Breast epithelium (tissue), 4 donors: ENCODE measurements at places on chromosomes 12 and 14.

DNA sequence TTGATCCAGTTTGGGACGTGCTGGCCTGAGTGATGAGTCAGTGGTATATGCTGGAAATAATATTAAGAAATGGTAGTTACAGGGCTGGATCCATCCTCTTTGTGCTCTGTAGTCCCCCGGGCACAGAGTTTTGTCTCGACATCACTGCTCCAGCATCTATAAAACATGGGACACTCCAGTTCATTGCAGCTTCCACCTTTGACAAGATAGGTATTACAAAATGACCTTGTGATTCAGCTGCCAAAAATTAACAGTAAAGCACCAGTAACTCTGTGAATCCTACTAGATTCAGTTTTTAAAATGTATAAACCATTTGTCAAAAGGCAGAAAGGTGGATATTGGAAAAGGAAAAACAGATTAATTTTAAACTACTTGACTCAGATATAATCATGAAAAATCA is 14.6 kb upstream of the GNG2 start:
- no peak for DNase-seq

DNA sequence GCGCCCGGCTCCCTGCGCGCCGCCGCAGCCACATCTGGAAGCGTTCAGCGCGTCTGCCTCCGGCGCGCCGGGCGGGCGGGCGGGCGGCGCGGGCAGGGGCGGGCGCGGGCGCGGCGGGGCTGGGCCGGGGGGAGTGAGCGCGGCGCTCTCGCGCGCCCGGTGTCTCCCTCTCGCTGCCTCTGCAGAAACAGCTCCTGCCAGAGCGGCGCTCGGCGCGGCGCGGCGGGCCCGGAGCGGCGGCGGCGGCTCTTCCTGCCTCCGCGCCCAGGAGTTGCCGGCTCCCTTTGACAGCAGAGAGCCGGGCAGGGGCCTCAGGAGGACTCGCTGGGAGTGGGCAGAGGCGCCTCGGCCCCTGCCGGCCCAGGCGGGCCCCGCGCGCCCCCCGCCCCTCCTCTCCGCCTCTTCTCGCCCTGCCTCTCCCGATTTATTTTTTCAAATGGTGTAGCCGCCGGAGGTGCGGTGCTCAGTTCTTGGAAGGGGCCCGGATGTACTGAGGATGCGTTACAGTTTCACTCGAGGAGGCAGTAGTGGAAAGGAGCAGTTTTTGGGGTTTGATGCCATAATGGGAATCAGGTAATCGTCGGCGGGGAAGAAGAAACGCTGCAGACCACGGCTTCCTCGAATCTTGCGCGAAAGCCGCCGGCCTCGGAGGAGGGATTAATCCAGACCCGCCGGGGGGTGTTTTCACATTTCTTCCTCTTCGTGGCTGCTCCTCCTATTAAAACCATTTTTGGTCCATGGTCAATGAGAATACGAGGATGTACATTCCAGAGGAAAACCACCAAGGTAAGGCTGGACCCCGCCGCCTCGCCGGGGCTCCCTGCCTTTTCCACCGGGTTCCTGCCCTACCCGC is at the start of gene CACNA1C:
Gene CACNA1C, plus strand, starts transcription at position 162 of the 853 bp plus-strand sequence. Its CDS starts 576 bp downstream, at position 738.
- DNase-seq, result no peak

DNA sequence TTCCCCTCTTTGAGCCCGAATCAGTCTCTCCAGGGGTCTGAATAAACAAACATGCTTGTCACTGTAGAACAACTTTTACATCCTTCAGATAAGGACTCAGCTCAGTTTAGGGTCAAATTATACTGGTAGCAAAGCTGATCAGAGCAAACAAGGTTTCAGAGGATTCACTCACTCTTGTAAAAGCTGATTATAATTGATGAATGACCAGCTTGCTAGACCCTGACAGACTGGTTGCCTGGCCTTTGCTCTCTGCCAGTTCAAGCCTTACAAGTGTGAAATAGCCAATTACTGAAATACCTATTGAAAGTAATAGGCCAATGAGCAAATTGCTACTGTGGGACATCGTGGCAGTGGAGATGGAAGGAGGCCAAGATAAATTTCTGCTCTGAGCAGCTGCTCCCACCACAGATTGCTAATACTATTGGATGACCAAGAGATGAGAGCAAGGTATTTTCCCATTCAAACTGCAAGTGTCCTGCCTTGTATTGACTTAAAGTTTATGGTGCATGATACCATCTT is 177.6 kb downstream of the PDZRN4 start:
- DNase-seq, result no peak

DNA sequence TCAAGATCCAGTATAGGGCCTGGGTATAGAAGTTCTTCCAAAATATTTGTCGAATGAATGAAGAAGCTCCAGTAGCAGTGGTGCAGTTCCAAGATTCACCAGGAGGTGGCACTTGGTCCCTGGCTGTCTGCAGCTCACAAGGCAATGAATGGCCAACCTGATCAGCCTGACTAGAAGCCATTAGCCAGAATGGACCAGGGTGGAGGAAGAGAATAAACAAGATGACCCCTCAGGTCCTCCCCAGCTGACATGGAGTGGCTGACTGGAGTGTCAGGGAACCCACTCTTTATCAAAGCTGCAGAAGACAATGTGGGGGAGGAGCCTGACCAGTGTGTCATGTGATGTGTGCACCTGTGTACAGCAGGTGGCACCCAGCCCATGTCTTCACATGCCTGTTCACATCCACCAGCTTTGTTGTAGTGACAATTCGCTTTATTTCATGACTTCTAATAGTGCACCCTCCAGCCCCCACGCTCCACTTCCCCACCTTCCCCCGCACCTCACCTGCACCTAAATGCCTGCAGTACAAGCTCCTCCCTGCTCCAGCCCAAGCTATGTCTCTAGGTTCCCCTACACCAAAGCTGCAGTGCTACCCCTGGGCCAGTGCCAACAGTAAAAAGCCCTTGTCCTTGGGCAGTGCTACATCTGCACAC is 3.0 kb downstream of the LTBP2 start:
- DNase-seq, result peak; percentile 89

- no peak for DNase-seq
Observed at GRCh38 chr12:99493197-99493596, 154.4 kb upstream of the GARIN6 start.

DNA sequence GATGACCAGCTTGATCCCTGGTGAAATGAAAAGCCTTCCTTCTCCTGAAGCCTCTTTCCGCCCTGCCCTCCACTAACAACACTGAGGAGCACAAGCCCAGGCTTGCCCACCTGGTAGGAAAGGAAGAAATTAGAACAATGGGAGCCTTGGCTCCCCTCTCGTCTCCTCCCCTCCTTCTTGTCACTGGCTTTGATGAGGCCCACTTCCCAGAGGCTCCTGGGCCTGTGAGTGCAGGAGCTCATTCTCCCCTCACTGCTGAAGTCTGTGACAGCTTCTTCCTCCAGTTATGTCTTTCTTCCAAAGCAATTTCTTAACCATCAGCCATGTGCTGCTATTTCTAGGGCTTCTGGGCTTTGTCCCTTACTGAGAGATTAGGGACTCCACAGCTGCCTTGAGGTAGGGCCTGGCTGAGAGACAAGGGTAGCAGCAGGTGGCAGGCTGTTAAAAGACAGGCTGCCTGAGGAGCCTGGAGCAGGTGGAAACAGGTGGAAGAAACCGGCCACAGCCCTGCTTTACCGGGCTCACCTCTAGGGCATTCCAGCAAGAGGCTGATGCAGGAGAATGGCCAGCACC is 53.6 kb upstream of the SRSF5 start:
- no peak for DNase-seq

DNA sequence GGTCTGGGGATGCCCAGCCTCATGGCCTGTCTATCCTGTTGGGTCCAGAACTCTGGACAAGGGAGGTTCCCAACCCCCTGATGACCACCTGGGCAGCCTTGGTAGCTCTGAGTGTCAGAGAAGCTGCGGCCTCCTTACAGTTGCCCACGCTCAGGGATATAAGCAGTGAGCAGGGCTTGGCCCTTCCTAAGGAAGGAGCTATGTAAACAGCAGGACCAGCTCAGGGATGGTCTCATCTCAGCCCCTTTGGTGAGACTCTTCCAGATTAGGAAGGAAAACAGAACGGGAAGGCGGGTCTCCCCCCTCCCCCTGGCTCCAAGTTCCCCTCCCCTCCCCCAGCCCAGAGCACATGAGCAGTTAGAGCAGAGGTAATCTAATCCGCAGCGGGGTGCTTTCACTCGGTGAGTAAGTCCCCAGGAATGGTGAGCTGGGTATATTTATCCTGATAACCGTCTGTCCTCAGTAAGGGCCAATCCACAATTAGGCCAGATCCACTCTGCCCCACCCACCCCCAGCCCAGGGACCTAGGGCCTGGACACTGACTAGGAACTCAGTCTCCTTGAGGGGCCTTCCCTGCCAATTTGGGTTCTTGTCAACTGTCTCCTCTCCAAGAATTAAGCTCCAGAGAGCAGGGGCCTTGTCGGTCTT is 29.5 kb upstream of the RPLP0 start:
- DNase-seq, result no peak

- DNase-seq, result peak; percentile 72
Observed at GRCh38 chr14:59333668-59334067, 131.5 kb downstream of the GPR135 start.

- DNase-seq, result no peak
Observed at GRCh38 chr12:79929065-79929464, 5.8 kb downstream of the PPP1R12A start.

GRCh38 chr12:78470354-78471195 is 394.0 kb upstream of the SYT1 start:
- DNase-seq, result no peak

- DNase-seq, result no peak
Observed at GRCh38 chr12:6575648-6576047, 7.6 kb upstream of the NOP2 start.

GRCh38 chr14:90626550-90626949 is 189.7 kb downstream of the TTC7B start:
- DNase-seq, result no peak

DNA sequence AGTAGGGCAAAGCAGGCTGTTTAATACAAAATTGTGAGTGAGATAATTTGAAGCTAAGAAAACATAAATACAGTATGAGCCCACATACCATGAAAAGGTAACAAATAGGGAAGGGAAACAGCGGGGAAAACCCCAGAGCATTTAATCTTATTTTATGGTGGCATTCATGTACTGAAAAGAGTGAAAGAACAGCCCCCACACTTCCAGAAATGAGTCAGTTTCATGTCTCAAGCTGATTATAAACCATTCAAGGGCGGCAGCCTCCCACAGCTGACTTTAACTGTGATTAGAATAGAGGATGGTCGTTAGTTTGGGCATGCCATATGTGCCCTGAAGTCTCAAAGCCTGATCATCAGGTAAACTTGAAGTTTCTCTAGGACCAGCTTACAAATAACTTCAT is 64.5 kb downstream of the FOXG1 start:
- no peak for DNase-seq

DNA sequence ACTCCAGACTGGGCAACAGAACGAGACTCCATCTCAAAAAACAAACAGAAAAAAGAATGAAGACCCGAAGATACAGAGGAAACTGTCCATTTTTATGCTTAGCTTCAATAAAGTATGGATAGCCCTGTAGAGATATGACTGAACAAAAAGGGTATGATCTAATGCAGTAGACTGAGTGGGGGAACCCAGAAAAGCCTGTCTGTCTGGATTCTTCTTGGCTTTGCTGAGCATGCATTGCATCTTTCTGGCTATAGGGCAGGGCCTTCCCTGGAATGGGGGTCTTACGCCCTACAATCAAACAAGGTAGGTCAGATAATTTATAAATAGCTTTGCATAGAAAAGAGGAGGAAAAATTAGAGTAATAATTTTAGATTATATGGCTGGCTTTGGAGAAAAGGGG is 10.1 kb downstream of the MIA2 start:
- DNase-seq, result no peak

GRCh38 chr14:104908303-104908702 is 16.4 kb upstream of the PLD4 start:
- DNase-seq, result no peak

GRCh38 chr12:57370072-57370471 is 60.8 kb downstream of the R3HDM2 start:
- no peak for DNase-seq

DNA sequence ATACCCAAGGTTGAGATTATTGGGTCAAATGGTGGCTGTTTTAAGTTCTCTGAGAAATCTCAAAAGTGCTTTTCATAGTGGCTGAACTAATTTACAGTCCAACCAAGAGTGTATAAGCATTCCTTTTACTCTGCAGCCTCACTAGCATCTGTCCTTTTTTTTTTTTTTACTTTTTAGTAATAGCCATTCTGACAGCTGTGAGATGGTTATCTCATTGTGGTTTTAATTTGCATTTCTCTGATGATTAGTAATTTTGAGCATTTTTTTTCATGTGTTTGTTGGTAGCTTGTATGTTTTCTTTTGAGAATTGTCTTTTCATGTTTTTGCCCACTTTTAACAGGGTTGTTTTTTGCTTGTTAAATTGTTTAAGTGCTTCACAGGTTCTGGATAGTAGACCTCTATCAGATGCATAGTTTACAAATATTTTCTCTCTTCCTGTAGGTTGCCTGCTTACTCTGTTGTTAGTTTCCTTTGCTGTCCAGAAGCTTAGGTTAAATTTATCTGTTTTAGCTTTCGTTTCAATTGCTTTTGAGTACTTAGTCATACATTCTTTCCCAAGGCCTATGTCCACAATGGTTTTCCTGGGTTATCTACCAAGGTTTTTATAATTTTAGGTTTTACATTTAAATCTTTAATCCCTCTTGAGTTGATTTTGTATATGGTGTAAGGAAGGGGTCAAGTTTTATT is 881.3 kb upstream of the SEL1L start:
- no peak for DNase-seq
